ENCODE measurements at places on chromosomes 6 and 20.

- DNase-seq = no peak
Observed at GRCh38 chr20:61973515-61974356, 91.9 kb downstream of the TAF4 start.

- no peak for DNase-seq
Observed at GRCh38 chr6:64034910-64035655, 399.5 kb downstream of the PHF3 start.

- DNase-seq = no peak
Observed at GRCh38 chr20:61308477-61308774, 56.4 kb downstream of the CDH4 start.

DNA sequence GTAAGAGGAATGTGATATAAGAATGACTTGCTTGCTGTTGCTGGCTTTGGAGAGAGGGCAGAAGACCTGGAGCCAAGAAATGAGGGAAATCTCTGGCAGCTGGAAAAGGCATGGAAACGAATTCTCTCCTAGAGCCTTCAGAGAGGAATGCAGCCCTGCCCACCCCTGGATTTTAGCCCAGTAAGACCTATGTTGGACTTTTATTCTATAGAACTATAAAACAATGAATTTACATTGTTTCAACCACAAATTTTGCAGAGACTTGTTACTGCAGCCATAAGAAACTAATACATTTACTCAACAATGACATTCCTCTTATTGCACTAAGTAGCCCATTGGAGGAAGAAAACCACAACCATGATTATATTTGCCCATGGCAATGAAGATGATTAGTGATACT, 39.5 kb upstream of the PREP start:
- no peak for DNase-seq

DNA sequence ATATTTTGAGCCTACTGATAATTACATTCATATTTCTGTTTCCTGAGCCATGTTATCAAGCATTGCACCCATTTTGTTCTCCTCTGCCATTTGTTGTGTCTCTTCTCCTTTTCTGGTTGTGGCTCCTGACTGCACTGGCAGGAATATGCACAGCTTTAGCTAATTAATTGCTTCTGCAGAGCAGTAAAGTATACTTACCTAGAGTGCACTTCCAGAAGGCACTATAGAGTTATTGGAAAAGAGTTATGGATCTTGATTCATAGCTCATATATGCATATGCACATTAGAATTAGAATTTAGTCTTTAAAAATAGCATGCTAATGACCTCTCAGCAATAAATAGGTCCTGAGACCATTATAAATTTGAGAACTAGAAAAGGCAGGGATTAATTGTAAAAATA, 262.6 kb downstream of the NKAIN2 start:
- DNase-seq = no peak

DNA sequence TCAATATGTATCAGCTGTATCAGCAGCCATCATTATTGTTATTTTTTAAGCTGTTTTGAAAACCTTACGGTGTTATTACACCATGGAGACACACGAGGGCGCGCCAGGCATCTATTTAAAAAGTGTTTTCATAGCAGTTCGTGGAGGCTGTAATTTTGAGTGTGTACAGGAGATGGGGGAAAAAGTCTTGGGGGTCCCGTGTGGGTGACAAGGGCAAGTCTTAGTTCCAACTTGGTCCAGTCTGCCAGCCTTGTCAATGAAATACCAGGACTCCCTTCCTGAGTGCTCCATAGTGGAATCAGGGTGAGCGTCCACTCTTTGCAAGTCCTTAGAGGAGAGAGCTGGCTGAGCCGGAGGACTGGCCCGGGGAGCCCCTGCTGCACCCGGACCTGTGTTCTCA, 43.3 kb downstream of the SLC2A10 start:
- peak; percentile 27 for DNase-seq

DNA sequence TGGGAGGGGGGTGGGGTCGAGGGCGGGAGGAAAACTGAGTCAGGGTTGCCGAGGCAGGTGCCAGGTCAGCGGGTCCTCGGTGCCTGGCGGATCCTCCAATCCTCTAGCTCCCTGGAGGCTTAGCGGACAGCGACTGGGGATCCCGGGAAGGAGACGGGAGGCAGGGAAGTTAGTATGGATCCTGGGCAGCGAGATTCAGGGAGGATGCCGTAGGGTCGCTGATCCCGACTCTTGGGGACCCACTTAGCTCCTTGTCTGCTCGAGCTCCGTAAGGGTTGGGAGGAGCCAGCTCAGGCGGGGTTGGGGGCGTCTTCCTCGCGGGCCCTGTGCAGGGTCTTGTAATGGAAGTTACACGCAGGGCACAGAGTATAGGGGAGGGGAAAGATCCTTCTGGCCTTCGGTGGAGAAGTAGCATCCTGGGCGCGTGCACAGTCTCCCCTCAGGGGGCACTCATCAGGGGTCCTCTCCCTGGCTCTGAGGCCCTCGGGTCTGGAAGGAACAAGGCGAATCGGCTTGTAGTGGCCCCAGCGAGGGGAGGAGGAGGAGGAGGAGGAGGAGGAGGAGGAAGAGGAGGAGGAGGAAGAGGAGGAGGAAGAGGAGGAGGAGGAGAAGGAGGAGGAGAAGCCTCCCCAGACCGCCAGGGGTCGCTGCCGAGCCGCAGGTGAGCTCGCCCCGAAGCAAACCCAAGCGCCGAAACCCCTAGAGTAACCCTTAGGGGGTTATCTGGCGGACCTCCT, 6.4 kb upstream of the SLC12A5 start:
- DNase-seq = peak; percentile 69

GRCh38 chr20:48246061-48246790, 460.9 kb upstream of the SULF2 start:
- DNase-seq = no peak

DNA sequence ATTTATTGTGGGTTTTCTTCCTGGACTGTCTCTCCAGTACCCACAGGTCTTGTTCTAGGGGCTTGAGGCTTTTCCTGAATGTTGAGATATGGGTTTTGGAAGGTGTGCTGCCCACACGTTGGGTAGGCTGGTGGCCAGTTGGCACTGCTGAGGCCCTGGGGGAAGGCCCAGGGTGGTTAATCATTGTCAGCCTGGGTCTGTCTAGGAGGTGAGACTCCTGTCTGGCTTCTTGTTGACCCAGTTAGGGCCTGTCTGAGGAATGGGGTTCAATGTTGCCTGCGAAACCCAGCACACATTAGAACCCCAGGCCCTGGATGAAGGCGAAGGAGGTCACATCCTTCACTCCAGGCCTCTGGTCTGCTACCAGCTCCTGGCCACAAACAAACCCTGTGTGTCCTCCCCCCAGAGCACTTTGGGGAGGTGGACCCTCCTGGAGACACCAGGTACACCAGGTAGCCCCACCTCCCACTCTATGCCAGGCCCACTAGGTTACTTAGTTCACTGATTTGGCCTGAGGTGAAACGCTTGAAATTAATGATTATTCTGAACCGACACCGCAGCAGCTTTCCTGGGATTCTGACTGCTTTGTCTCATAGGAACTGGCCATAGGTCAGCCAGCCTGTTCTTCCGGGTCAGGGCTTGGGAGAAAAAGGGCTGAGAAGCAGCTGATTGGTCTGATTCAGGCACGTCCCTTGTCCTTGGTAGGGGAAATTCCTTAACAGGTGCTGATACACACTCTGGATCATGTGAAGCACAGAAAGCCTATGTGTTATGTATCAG, 15.2 kb downstream of the DNMT3B start:
- DNase-seq = no peak
